ENCODE measurements at places on chromosomes 16 and 17.

DNA sequence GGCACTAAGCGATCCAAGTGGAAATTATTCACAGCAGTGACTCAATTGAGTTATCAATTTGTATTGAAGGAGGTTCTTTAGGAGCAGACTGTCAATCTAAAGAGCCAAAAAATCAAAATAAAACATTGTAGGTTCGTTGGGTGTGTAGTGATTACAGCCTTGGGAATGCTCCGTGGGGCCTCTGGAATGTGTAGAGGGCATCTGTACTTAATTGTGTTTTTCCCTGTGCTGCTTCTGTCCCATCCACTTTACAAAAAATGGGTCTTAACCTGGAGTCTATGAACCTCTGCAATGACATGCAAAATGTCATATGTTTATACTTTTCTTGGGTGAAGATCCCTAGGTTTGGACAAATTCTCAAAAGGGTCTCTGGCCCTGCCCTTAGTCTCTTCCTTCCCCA lies 215.1 kb downstream of the CCDC182 start:
- no peak for DNase-seq

GRCh38 chr16:67429799-67430503 lies 970 bp upstream of the HSD11B2 start:
- DNase-seq = no peak

GRCh38 chr16:89322321-89323119 lies 105.0 kb downstream of the ZNF778 start:
- peak; percentile 80 for DNase-seq

GRCh38 chr17:31158746-31159377 lies 64.1 kb downstream of the NF1 start:
- no peak for DNase-seq

- DNase-seq = no peak
These were observed 27.7 kb downstream of the RTN4RL1 start for GRCh38 chr17:1997289-1997926.

DNA sequence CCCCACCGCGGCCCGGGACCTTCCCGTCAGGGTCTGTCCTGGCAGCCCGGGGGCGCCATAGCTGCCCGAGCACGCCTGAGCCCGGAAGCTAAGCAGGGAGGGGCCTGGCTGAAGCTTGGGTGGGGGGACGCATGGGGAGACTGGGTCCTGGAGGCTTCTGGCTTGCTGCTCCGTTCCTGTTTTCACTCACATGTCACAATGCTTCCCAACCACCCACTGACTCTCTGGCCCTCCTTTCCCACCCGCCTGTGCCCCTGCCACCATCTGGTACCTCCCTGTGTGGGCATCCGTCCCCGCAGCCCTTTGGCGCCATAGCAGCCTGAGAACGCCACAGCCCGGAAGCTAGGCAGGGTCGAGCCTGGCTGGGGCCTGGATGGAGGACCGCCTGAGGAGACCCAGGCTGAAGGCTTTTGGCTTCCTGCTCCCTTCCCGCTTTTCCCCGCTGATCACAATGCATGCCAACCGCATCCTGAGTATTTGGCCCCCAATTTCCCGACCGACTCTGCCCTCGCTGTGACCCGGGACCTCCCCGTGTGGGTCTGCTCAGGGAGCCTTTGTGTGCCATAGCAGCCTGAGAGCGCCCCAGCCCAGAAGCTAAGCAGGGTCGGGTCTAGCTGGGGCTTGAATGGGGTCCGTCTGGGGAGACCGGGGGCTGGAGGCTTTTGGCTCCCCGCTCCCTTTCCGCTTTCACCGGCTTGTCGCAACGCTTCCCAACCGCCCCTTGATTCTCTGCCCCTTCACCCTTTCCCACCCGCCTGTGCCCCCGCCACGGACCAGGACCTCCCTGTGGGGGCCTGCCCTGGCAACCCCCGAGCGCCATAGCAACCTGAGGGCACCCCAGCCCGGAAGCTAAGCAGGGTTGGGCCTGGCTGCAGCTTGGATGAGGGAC lies 2290.1 kb downstream of the TP53TG3F start:
- DNase-seq = no peak

DNA sequence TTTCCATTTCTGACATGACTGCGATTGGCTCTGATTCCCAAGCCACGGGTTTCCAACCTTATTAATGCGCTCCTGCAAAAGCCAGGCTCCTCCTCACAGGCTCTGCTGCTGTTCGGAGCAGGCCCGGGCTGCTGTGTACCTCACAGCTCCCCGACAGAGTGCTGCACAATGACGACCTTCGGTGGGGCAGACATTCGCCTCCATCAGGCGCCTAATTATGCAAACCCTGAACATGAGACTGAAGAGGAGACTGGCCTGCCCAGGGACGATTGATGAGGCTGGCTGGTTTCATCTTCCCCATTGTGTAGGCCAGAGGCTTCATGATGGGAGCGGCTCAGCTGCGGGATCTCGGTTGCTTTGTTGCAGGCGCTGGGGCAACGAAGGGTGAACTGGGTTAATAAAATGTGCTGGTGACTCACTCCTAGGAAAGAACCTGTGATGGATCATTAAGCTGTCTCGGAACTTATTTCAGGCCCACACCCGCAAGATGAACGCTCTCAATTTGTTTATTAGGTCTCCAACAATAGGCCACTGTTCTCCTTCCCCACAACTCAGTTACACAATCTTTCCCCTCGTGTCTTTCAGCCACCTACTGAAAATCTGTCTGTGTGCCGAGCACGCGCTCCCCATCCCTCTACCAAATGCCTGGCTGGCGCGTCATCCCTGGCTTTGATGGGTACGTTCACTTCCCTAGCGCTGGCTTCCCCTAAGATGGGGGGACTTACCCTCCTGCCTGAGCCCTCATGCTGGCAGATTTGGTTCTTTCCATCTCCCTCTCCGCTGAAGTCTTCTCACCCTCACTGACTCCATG lies 27.2 kb upstream of the TOB1 start:
- peak; percentile 46 for DNase-seq

DNA sequence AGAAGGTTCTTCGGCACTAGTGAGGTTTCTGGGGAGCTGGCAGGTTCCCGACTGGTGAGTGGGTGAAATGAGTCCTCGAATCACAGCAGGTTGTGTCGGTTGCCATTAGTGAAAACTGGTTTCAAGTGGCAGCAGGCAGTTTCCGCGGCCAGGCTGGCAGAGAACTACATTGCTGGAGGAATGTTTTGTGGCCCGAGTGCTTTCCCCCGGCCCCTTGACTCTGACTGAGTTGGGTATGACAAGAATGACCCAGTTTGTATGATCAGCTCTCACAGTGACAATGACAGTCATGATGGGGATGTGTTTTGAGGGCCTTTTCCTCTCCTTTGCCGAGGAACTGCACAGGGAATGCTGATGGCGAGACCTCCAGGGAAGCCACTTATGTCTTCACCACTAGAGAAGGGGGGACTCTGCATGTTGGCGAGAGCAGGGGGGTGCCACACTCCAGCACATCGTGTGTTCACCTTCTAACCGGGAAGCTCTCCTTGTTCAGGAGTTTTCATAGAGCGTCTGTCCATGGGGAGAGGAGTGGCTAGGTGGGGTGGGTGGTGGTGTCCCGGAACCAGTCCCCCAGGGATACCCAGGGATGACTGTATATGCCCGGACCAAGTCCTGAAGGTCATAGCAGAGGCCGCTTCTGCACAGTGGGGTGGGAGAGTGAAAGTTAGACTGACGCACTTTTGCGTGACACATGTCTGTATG lies 206.0 kb upstream of the CHMP6 start:
- DNase-seq = no peak

- no peak for DNase-seq
These were observed 1.2 kb upstream of the LITAFD start for GRCh38 chr16:8880839-8881510.

DNA sequence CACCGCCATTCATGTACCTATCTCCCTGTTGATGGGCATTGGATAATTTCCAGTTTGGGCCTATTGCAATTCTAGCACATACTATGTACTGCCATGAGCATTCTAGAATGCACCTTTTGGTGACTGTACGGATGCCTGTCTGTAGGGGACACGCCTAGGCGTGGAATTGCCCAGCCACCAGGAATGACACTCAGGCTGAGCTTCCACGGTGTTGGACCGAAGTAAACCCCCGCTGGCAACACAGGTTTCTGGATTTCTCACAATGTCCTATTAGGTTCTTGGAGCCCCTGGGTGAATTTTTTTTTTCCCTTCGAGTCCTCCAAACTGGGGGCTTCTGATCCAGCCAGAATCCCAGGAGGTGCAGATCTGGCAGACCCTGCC lies 146.6 kb downstream of the IRF8 start:
- no peak for DNase-seq

GRCh38 chr17:65109990-65110680 lies 27.0 kb upstream of the RGS9 start:
- no peak for DNase-seq

- DNase-seq = no peak
These were observed 32.0 kb upstream of the TOX3 start for GRCh38 chr16:52578829-52579498.

- peak; percentile 40 for DNase-seq
These were observed 11.7 kb downstream of the TMEM238L start for GRCh38 chr17:10792151-10792550.

DNA sequence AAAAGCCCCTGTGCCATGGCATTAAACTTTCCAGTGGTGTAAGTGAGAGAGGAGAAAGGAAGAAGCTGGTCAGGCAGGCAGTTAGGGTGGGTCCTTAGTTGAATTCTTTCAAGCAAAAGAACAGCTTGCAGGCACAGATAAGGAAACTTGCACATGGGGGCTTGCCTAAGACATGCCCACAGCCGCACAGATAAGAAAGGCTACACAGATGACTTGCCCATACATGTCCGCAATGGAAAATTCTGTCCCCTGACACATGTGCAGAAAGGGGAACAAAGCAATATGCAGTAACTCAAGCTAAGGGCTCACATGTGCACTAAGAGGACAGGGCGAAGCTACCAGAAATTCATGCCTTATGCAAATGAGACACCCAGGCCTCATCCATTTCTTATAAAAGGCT lies 69.9 kb downstream of the GSG1L start:
- DNase-seq = no peak

DNA sequence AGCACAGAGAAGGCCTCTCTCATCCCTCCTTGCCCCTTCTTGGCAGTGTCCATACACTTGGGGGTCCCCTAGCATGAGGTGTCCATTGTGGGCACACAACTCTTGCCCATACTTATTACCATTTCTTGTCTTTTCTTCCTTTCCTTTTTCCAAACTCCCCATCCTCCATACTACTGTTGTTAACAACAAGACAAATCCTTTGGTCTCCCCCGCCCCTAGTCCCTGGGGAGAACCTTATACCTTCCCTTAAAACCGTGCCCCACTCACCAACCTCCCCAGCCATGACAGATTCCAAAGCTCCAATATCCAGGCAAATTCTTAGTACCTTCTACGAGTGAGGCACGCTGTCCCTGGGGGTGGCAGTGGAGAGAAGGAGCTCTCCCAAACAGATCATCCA lies 82.9 kb downstream of the GAS7 start:
- DNase-seq = no peak

- DNase-seq = no peak
These were observed 8.1 kb downstream of the AMZ2 start for GRCh38 chr17:68255731-68256538.

DNA sequence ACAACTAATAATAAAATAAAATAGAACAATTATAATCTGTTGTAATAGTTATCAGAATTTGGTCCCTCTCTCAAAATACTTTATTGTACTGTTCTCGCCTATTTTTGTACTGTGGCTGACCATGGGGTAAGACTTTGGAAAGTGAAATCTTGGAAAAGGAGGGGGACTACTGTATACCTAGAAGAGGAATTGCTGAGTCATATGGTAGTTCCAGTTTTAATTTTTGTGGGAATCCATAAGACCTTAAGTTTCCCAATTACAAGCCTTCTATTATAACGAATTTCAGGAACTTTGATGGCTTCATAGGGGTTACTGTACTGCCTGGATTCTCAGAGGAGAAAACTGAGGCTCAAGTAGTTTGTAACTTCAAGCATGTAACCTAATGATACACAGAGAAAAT lies 35.5 kb downstream of the TNRC6A start:
- DNase-seq = no peak

- DNase-seq = peak; percentile 96
These were observed at the start of the genes GALNS and TRAPPC2L for GRCh38 chr16:88856828-88857727. GALNS (minus strand) TSS chr16:88856947; CDS start chr16:88856877, 70 bp downstream. TRAPPC2L (plus strand) TSS chr16:88857127; CDS start chr16:88857151, 24 bp downstream.

DNA sequence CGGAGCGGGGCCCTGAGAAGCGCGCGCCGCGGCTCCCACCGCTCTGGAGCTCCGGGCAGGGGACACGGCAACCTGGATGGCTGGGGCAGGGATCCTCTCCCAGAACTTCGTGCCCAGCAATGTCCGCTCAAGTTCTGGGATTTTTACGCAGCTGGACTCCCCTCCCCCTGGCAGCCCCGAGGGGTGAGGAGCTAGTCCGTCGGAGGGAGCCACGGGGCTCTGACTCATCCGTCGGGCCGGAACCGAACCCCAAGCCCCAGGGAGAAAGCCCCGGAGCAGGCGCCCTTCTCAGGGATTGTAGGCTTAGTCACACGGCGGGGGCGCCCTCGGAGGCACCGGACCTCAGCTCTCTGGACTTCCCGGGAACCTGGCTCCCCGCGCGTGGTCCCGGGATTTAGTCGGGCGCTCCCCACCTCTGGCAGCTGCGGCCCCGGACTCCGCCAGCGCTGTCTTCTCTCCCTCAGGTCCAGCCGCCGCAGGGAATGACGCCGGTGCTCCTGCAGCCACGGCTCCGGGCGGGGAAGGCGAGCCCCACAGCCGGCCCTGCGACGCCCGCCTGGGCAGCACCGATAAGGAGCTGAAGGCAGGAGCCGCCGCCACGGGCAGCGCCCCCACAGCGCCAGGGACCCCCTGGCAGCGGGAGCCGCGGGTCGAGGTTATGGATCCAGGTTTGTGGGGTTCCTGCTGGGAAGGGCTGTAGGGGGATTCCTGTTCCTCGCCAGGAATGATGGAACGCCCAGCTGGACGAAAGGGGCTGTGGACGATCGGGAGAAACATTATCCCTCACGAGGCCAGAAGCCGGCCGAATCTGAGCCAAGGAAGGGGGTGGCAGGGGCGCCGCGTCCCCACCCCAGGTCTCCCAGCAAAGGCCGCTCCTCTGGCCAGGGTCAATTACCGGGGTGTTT lies 830 bp downstream of the SPHK1 start:
- peak; percentile 87 for DNase-seq

DNA sequence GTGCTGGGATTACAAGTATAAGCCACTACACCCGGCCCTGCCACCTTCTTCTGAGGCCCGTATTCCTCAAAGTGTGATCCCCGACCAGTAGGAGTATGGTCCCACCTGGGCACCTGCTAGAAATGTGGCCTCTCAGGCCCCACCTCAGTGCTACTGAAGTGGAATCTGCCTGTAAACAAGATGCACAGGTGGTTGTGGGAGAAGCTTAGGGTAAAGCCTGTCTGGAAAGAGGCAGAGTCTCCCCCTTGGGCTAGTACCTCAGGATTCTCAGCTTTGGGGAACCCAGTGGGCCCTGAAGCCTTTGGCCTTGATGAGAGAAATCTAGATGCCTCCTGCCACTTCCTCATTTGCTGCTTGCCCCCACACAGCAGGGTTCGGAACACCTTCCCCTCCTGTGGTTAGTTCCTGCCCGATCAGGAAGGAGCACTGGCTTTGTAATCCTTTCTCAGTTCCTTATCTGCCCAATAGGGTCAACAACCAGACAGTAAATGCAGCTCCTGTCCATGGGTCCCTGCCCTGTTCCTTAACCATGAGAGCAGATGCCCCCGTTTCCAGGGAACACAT lies 25.2 kb downstream of the TK2 start:
- no peak for DNase-seq

DNA sequence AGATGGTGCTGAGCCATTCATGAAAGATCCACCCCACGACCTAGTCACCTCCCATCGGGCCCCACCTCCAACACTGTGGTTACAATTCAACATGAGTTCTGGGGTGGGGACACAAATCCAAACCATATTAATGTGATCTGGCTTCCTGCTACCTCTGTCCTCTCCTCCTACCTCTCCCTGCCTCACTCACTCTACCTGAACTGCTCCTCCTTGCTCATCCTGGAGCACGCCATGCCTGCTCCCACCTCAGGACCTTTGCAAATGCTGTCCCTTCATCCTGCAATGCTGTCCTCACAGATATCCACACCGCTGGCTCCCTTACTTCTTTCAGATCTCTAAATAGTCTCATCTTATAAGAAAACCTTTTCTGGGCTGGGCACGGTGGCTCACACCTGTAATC lies 10.8 kb upstream of the SLC13A5 start:
- no peak for DNase-seq
